KG1 (cell line): ENCODE measurements at places on chromosomes 2 and 18.

DNA sequence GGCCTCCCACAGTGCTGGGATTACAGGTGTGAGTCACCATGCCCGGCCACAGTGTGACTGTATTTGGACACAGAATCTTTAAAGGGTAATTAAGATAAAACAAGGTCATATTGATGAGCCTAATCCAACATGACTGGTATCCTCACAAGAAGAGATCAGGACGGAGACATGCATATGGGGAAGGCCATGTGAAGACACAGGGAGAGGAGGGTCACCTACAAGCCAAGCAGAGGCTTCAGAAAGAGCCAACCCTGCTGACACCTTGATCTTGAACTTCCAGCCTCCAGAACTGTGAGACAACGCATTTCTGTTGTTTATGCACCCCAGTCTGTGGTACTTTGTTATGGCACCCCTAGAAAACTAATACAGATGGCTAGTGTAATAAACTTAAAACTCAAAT is 72.4 kb downstream of the REV1 start:
- DNase-seq: no peak

GRCh38 chr2:132816234-132816633 is 146.2 kb upstream of the LYPD1 start:
- no peak for DNase-seq

- no peak for DNase-seq
Observed at GRCh38 chr2:231923951-231924888, 2.0 kb downstream of the NPPC start.

DNA sequence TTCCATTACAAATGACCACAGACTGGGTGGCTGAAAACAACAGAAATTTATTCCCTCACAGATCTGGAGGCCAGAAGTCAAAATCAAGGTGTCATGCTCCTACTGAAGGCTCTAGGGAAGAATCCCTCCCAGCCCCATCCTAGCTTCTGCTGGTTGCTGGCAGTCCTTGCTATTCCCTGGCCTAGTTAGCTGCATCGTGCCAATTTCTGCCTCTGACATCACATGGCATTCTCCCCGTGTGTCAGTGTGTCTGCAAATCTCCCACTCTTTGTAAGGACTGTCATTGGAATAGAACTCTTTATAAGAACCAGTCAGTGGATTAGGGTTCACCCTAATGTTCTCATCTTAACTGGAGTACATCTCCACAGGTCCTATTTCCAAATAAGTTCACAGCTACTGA is 30.5 kb upstream of the NCKAP5 start:
- no peak for DNase-seq

GRCh38 chr2:10678225-10678624 is 11.6 kb downstream of the NOL10 start:
- no peak for DNase-seq

DNA sequence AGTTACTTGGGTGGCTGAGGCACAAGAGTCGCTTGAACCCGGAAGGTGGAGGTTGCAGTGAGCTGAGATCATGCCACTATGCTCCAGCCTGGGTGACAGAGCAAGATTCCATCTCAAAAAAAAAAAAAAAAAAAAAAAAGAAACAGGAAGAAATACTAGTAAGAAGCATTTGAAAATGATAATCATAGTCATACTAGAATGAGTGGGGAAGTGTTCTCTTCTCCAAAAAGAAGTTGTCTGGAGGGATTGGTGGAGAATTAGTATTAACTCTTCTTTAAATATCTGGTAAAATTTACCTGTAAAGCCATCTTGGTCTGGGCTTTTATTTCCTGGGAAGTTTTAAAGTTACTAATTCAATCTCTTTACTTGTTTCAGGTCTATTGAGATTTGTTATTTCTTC is 131.8 kb downstream of the FAM210A start:
- no peak for DNase-seq

DNA sequence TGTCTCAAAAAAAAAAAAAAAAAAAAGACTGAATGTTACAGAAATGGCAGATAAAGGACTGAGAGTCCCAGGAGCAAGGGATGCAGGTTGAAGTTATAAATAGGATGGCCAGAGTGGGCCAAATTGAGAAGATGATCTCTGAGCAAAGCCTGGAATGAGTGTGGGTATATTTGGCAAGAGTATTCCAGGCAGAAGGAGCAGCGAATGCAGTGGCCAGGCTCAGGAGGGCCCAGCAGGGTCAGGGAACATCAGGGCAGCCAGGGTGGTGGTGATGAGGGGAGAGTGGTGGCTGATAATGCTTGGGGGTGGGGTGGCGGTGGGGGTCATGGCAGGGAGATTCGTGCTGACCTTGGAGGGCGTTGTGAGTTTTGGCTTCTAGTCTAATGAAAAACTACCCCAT is 141.3 kb upstream of the AGAP1 start:
- no peak for DNase-seq

- DNase-seq: no peak
Observed at GRCh38 chr18:26471027-26471426, 77.3 kb downstream of the KCTD1 start.

DNA sequence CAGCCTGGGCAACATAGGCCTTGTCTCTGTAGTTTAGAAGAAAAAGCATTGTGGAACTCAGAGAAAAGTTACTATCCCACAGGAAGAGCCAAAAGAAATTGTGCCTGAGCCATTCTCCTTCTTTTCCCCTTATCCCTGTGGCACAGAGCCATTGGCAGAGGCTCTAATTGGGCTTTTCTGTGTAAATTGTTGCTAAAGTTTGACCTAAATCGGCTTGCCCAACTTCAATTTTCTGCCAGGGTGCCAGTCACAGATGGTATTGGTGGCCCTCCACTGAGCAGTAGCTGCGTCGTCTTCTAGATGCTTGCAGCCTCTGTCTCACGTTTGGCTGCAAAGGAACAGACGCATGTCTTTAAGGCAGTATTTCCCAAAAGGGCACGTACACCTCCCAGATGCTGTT is 30.3 kb downstream of the ZNF532 start:
- DNase-seq: no peak

- no peak for DNase-seq
Observed at GRCh38 chr2:4979111-4979510, 713.1 kb upstream of the SOX11 start.

GRCh38 chr18:61732854-61733253 is 160.0 kb downstream of the RNF152 start:
- no peak for DNase-seq

DNA sequence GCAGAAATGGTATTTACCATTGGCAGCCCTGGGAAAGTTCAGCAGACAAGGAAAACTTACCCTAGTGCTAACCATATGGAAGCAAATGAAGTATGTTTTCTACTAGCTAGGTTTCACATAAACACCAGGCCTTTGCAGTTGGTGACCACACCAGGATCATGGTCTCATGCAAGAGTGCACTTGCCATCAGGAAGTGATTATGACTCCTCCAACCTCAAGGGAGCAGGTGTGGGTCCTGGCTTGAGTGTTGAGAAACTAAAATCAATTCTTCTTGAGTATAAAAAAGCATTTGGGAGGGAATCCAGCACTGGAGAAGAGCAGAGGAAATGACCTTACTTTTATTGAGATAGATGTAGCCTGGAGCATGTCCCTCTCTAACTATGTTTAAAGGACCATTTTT is 56.8 kb upstream of the SPAG16 start:
- DNase-seq: no peak

- no peak for DNase-seq
Observed at GRCh38 chr2:174485788-174486562, 854 bp downstream of the GPR155 start.

GRCh38 chr18:23982155-23983079 is 32.1 kb upstream of the TTC39C start:
- no peak for DNase-seq

- no peak for DNase-seq
Observed at GRCh38 chr2:105675841-105676240, 68.9 kb upstream of the NCK2 start.

DNA sequence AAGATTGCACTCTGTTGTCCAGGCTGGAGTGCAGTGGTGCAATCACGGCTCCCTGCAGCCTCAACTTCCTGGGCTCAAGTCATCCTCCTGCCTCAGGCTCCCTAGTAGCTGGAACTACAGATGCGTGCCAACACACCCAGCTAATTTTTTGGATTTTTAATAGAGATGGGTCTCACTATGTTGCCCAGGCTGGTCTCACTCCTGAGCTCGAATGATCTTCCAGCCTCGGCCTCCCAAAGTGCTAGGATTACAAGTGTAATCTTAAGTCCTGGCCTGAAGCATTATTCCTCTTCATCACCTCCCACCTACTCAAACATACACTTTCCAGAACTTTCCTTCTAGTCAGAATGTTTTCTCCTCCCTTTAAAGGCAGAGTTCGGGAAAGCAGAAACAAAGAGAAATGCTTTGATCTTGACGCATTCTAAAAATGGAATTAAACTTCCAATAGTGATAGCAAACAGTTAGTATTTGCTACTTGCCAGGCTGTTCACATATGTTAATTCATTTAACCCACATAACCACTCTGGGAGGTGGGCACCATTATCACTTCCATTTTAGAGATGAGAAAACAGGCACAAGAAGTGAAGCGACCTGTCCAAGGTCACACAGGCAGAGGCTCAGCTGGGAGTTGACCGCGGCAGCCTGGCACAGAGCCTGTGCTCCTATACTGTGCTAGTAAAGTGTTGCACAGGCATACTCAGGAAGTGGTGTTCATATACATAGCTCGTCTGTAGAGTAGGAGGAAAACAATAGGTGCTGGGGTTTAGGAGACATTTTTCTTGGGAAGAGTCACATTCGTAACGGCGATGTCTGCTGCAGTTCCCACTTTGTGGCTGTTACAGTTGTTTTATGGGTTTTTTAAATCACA is 24.6 kb downstream of the TEX44 start:
- no peak for DNase-seq

DNA sequence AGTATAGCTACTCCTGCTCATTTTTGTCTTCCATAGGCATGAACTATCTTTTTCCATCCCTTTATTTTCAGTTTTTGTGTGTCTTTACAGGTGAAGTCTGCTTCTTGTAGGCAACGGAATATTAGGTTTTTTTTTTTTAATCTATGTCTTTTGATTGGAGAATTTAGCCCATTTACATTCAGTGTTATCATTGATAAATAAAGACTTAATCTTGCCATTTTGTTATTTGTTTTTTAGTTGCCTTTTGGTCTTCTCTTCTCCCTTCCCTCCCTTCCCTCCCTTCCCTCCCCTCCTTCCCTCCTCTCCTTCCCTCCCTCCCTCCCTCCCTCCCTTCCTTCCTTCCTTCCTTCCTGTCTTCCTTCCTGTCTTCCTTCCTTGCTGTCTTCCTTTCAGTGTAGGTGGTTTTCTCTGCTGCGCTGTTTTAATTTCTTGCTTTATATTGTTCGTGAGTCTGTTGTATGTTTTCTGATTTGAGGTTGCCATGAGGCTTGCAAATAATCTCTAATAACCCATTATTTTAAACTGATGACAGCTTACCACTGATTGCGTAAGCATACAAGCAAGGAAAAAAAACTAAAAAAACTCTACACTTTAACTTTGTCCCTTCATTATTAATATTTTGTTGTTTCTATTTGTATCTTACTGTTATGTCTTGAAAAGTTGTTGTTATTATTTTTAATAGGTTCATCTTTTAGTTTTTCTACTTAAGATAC is 353.8 kb downstream of the PARD3B start:
- no peak for DNase-seq

GRCh38 chr18:24136967-24137373 is 1.9 kb upstream of the CABYR start:
- no peak for DNase-seq

GRCh38 chr18:33803636-33804035 is 225.6 kb downstream of the ASXL3 start:
- no peak for DNase-seq

DNA sequence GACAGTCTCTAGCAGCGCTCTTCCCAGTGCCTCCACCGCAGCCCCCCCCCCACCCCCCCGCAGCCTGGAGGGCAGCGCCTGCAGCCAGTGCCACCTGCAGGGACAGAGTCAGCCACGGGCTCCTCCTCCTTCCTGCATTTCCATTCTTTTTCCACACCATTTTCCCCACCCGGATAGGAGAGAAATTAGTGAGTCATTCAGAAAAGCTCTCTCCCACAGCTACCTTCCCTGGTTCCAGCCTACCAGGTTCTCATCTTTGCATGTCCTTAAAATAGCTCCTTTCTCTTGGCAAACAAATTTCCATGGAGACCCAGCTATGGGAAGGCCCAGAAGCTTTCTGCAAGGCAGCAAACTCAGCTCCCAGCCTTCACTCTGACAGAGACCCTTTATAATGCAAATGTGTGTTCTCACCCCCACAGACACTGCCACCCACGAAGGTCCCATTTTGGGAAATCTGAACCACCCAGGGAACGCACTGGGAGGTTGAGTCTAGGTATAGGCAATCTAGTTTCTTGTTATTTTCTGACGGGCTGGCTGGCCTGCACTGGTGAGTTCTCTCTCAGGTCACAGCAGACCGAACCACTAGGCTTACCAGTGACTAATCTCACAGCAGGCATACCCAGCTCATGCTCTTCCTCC is 41.8 kb upstream of the ATG16L1 start:
- no peak for DNase-seq

DNA sequence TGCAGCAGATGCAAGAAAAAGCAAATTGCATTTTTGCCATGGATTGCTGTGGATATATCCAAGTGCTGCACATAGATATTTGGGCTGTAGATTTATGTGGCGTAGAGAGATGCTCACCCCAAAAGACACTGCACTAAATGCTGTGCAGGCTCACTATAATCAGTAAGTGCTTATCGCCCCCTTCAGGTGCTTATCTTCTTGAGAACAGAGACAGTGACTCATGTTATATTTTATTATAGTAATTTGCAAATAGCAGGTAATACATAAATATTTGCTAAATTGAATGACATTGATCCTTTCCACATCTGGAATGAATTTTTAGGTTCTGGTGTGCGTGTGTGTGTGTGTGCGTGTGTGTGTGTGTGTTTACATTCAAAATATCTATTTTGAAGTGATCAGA is 36.8 kb upstream of the PLEKHM3 start:
- DNase-seq: no peak

- DNase-seq: no peak
Observed at GRCh38 chr18:67735506-67735905, 219.0 kb upstream of the DSEL start.

DNA sequence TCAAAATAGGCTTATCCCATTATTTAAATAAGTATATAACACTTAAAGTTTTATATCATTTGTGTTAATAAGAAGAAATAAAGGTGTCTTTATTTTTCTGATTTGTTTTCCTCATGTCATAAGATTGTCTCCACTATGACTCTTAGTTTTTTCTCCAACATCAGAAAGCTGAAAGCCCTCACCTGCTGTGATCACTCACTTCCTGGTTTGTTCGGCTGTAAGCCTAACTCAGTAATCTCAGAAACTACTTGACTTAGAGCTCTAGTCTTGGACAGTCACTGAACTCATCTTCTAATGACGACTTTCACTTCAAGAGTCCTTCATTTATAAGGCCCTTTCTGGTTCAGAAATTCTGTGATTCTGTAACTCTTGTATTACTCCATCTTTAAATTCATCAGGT is 311.0 kb downstream of the ZEB2 start:
- DNase-seq: no peak
